ENCODE measurements at places on chromosomes 2 and 18. TPM values are rescaled to one million over a fixed set of nuclear protein-coding genes. Genes with fewer than 3 reads are reported as not detected.

The APOB gene
- under 0.01 TPM for total RNA-seq

The SPDYA gene
- total RNA-seq = 4.2 TPM

The PLGLB1 gene
- 12.5 TPM for total RNA-seq

The DNAJC5G gene
- total RNA-seq = not detected

The EFHD1 gene
- 4.9 TPM for total RNA-seq

The CYP27A1 gene
- 19.8 TPM for total RNA-seq

The CAPN13 gene
- total RNA-seq = 0.51 TPM

The RFX8 gene
- 0.51 TPM for total RNA-seq

The PMS1 gene
- 31.3 TPM for total RNA-seq

The NCK2 gene
- total RNA-seq = 70.8 TPM

The CYP26B1 gene
- total RNA-seq = 13.8 TPM

The CCDC74A gene
- 2.2 TPM for total RNA-seq

The CMPK2 gene
- total RNA-seq = 3.5 TPM

The STPG4 gene
- total RNA-seq = not detected

The COL3A1 gene
- 6,407 TPM for total RNA-seq

The MBOAT2 gene
- 48.5 TPM for total RNA-seq

The CRYGD gene
- not detected for total RNA-seq

The DSG1 gene
- 17.2 TPM for total RNA-seq

The DBI gene
- 181 TPM for total RNA-seq

The MC4R gene
- 0.21 TPM for total RNA-seq

The FBXO41 gene
- 0.41 TPM for total RNA-seq

The ERFE gene
- total RNA-seq = 14.1 TPM

The MAL gene
- 16.9 TPM for total RNA-seq
